ENCODE measurements at places on chromosomes 7 and 10.

GRCh38 chr10:125761961-125762360, 13.7 kb downstream of the MMP21 start:
- no peak for DNase-seq

- DNase-seq = no peak
Observed at GRCh38 chr10:74363727-74364126, 212.7 kb downstream of the ADK start.

DNA sequence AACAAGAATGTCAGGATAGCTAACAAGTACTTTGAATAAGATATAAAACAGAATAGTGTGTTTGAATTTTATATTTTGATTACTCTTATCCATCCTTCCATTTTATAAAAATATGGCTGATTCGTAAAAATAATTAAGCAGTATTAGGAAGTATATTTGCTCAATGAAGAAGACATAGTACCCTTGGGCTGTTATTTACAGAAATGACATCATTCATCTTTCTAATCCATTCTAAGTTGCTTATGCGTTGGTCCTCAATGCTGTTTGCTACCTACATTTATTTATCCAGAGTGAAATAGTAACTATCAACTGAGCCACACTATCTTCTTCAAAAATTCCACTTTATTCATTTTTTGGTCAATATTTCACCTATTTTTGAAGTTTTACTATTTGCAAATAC, 2.1 kb upstream of the ZNF804B start:
- DNase-seq = no peak

DNA sequence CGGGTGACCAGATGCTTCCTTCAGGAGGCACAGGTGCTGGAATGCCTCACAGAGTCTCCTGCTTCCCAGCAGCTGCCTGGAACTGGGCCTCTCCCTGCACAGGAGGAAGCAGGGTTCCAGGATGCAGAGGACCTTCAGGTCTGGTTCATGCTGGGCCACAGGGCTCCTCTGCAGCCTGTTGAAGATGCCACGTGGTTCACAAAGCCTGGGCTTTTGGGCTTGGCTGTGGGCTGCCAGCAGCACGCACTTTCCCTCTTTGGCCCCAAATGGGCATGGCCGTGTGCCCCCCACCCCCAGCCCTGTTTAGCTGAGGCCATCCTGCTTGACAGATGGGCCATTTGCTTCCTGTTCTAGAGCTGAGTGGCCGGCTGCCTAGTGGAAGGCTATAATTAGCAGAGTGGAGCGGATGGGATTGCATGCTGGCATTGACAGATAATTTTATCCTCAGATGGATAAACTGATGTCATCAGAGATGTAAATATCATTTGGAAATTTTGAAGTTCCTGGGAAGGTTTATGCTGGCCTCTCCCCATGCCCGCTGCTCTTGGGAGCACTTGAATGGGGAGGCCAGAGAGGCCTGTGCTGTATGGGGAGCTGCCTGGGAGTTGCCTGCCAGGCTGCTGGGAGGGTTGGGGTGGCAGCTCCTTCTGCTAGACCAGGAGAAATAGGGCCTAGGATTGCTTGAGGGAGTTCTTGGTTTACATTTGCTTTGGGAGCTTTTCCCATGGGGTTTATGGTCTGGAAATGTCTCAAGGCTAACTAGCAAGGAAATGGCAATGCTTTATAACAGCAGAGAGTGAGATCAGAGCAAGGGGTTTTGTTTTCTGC, 28.2 kb downstream of the TSPAN15 start:
- DNase-seq = peak; percentile 81

- DNase-seq = no peak
Observed at GRCh38 chr10:7426349-7426748, 15.5 kb upstream of the SFMBT2 start.

Measured in Ammon's horn (tissue), 1 donor.